ENCODE measurements at places on chromosomes 6 and 20. TPM values are rescaled to one million over a fixed set of nuclear protein-coding genes. Genes with fewer than 3 reads are reported as not detected.

Gene POU3F2
- total RNA-seq = not detected

Gene EYA4
- total RNA-seq = 9.6 TPM

Gene FGD2
- total RNA-seq = not detected

Gene OR2H2
- total RNA-seq = not detected

Gene NKX2-2
- total RNA-seq = not detected

Gene OLIG3
- not detected for total RNA-seq
